Psoas muscle (tissue), 8 donors: ENCODE measurements at places on chromosomes 3 and 15.

GRCh38 chr3:114685161-114685560 lies 391.3 kb downstream of the TIGIT start:
- DNase-seq: no peak

GRCh38 chr15:100353449-100353848 lies 11.7 kb upstream of the ADAMTS17 start:
- no peak for DNase-seq

DNA sequence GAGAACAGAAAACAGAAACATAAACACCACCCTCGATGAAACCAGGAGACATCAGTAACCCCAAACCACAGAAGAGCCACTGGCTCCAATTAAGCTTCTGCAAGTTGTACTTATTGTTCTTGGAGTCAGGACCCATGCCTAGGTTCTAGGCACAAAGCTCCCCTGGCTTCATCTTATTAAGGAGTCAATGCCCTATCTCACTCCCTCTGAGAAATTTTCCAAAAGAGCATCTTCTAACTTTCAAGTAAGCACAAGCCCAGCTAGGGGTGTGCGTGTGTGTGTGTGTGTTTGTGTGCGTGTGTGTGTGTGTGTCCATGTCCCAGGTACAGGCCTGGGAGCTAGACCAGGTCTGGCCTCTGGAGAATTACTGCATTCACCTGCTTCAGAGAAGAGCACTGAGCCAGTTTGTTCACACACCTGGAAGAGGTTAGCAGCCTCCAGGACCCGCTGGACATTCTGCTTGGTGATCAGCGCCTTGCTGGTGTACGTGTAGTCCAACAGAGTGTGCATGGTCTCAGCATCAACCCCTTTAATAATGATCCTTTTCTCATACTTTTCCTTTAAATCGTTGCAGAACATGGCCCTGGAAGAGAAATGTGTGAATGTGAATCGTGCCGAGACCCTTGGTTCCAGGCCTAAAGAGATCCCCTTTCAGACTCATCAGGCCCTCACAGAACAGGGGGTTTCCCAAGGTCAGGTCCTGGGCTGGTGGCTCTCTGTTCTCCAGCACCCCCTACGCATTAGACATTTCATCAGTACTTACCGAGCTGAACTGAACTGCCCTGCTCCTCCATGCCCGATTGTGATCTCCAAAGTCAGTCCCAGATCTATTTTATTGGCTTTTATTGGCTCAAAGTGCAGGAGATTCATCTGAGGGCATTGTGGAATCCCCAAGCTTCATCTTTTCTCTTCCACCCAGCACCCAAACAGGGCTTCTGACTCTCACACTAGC lies 27.8 kb downstream of the KLHL6 start:
- no peak for DNase-seq

GRCh38 chr3:106765342-106765741 lies 611.9 kb upstream of the CCDC54 start:
- no peak for DNase-seq

DNA sequence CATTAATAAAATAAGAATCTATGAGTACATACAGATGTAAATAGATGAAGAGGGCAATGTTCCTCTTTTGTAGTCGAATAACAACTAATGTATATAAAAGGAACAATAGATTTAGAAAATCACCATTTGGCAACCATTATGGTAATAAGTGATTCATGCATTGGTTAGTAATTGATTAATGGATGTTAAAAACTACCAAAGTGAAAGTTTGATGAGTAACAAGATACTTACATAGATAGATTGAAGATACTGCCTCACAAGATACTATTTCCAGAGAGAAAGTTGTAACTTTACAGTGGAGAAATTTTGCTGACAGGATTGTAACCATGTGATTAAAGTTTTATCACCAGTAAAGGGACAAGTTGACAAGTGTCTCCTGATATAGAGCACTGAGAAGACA lies 55.0 kb downstream of the TCF12 start:
- no peak for DNase-seq
